ENCODE measurements at places on chromosomes 1 and 21.

GRCh38 chr1:183194527-183195141, 8.6 kb downstream of the LAMC2 start:
- no peak for DNase-seq

GRCh38 chr1:31931593-31932225, 6.5 kb downstream of the PTP4A2 start:
- DNase-seq, result no peak

DNA sequence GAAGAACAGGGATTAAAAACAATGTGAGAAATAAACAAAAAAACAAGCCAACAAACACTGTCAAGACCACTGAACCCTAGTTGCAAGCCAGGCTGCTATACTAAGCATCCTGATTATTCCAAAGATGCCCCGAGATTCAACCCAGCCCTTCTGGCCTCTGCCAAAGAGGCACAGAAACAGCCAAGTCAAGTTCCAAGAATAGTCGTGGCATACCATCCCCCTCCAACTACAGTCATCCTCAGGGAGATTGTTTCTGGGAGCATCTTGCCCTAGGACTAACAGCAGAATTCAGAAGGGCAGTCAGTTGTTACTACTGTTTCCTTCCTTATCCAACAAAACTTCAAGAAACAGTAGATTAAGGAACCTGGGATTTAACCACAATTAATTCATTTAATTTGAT, 52.3 kb downstream of the ABL2 start:
- no peak for DNase-seq

DNA sequence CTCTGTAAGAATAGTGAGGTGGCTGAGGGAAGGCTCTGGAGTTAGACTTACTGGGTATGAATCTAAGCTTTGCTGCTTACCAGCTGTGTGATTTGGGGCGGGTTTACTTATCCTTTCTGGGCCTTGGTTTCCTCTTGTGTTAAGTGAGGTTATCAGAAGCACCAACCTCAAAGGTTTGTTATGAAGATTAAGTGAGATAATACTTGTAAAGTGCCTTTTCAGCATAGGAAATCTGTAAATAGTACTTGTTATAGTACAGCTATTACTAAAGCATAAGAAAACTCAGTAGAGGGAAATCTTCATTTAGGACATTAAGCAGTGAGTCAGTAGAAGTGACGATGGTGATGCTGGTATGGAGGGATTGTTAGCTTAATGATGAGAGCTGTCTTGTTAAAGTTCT, 12.1 kb downstream of the HHAT start:
- no peak for DNase-seq

GRCh38 chr1:213266983-213267772, 216.1 kb downstream of the RPS6KC1 start:
- DNase-seq, result no peak

Measured in large intestine (tissue), 12 donors.